Stimulated activated CD8-positive, alpha-beta memory T cell treated with anti-CD3 and anti-CD28 coated beads, Interleukin-4, amount 100 ng/mL, for 4 hours (primary cell): ENCODE measurements at places on chromosomes 11 and 22.

DNA sequence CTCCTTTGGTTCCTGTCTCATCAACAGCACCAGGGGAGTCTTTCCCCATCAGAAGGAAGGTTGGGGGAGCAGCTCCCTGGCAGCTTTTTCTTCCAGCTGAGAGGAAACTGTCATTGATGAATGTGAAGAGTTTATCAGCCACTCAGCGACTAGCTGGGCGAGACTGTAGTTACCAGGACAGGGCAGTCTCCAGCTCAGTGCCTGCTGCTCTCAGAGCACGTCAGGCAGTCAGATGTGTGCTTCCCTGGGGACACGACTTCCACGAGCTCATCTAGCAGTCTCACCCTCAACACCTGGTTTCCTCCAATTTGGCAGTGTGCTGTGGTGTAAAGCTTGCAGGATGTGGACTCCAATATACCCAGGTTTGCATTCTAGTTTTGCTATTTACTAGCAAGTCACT lies 12.5 kb upstream of the C1QTNF4 start:
- no peak for DNase-seq

GRCh38 chr11:120147094-120147949 lies 9.4 kb upstream of the TRIM29 start:
- DNase-seq, result no peak

- DNase-seq, result no peak
These were observed 68.9 kb upstream of the NUP50 start for GRCh38 chr22:45094825-45095224.

GRCh38 chr22:39725351-39726035 lies 154.9 kb downstream of the CACNA1I start:
- DNase-seq, result no peak

DNA sequence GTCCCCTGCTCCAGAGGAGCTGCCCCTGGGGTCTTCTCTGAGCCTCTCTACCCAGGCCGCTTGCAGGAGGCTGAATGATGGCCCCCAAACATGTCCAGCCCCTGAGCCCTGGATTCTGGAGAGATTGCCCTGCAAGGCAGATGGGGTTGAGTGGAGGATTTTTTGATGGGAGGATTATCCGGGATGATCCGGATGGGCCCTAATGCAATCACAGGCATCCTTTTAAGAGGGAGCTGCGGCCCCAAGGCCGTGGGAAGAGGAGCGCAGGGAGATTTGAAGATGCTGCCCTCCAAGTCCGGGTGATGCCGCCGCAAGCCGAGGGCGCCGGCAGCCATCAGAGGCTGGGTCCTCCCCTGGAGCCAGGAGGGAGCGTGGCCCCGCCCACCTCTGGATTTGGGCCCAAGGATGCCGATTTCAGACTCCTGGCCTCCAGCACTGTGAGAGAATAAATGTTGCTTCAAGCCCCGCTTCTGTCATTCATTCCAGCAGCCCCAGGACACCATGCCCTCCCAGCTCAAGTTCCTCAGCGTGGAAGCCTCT lies 66.0 kb downstream of the WNT7B start:
- no peak for DNase-seq

DNA sequence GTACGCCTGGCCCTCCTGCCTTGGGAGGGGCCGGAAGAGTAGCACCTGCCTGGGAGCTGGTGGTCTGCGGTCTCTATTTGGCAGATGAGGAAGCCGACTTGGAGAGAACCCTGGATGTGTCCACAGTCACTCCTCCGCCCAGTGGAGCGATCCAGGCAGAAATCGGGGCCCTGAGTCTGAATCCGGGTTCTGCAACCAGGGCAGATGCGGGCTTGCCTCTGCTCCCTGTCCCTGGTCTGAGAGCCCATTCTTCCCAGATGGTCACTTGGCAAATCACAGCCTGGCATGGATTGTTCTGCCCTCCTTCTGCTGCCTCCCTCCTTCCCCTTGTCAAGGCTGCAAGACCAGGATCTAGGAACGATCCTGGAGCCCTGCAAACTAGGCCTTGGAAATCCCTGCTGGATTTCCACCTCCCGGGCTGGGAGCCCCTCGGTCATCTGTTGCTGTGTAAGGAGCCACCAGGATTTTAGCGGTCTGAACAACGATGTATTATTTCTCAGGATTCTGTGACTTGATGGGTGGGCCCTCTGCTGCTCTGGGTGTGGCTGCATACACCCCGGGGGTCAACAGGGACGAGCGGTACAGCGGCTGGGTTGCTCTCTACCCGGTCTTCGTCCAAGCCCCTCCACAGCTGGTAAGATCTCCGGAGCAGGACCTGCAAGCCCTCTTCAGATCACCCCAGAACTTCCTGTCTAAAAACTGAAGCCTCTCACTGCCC lies 2.0 kb upstream of the ASCL2 start:
- no peak for DNase-seq

DNA sequence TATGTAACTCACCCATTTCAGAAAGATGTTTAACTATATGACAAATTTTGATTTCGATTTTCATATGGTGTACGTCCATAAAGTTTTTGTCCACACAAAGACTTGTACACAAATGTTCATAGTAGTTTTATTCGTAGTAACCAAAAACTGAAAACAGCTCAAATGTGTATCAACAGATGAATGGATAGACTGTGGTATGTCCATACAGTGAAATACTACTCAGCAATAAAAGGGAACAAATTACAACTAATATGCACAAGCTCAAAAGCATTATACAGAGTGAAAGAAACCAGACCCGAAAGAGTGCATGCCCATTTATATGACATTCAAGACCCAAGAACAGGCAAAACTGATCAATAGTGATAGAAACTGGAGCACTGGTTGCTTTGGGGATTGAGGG lies 64.0 kb downstream of the MN1 start:
- DNase-seq, result no peak

DNA sequence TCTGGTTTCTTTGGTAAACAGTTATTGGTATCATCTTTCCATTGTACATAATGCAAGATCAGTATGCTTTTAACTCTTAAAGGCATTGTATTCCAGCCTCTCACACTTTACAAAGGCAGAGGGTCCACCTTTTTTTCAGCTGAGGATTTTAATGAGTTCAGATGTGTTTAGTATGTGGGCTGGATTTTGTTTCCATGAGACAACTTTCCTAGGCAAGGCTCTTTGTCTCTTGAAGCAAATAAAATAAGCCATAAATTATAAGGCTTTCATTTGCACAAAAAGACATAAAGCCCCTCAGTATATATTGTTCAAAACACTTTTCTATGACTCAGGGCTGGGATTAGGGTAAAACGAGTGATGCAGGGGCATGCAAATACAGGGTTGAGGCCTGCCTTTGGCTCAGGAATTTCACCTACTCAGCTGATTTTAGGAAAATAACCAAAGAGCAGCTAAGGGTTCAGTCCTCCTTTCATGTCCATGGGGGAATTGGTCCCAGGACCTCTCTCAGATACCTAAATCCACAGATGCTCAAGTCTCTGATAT lies 7.6 kb downstream of the MMP20 start:
- no peak for DNase-seq

DNA sequence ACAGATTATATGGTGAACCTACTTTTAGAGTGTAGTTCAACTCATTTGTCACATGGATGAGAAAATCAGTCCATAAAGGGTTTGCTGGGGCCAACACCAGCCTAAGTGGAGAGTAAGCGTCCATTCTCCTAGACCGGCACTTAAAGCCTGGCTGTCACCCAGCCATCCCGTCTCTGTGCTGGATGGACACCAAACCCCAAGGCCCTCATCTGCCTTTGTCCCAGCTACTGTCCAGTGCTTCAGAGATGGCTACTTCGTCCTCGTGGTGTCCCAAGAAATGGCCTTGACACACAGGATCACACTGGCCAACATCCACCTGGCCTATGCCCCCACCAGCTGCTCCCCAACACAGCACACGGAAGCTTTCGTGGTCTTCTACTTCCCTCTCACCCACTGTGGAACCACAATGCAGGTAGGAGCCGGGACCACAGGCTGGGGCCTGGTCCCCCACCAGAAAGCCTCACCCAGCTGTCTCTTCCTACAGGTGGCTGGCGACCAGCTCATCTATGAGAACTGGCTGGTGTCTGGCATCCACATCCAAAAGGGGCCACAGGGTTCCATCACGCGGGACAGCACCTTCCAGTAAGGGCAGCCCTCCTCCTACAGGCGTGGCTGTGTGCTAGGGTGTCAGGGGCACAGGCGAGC lies 3.5 kb downstream of the ZP1 start:
- DNase-seq, result no peak
